HAP-1 (cell line): ENCODE measurements at places on chromosomes 2 and 18.

- no peak for DNase-seq
Measured at GRCh38 chr2:12604341-12604740, 112.4 kb upstream of the TRIB2 start.

DNA sequence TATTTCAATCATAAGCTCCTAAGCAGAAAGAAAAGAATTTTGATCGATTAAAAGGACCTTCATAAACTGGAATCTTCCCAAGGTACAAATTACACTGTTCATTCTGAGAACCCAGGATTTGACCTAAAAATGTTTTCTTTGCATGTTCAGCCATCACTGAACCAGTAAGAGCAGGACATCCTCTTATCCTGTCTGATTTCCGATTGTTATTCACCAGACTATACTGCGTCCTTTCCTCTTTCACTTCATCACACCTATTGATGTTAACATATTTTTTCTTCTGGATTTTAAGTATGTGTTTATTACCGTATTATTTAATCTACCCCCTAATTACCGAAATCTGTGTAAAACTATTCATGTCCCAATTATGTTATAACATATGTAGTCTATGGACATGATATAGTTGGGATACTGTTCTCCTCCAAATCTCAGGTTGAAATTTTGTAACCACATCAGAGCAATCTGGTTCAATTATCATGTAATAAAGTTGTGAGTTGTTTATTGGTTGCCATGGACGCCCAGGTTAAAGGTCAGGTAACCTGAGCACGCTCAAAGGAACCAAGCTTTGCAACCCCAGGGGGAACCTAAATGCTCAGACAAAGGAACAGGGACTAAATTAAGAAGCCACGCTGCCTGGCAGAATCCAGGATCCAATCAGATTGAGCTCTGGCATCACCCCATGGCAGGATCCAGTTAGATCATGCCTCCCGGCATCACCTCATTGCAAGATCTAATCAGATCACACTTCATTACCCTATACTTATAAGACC is 11.6 kb upstream of the TBC1D8 start:
- DNase-seq = peak; percentile 58

- peak; percentile 92 for DNase-seq
Measured at GRCh38 chr2:200509612-200510433, at the start of gene KCTD18. Gene KCTD18 (minus strand): TSS chr2:200510068. CDS start chr2:200507016, 3,052 bp downstream.

- no peak for DNase-seq
Measured at GRCh38 chr2:130869441-130870160, 32.9 kb downstream of the ARHGEF4 start.

- no peak for DNase-seq
Measured at GRCh38 chr2:62313449-62314227, 117.7 kb downstream of the B3GNT2 start.

- DNase-seq = no peak
Measured at GRCh38 chr2:113846429-113846828, 43.5 kb upstream of the ACTR3 start.

DNA sequence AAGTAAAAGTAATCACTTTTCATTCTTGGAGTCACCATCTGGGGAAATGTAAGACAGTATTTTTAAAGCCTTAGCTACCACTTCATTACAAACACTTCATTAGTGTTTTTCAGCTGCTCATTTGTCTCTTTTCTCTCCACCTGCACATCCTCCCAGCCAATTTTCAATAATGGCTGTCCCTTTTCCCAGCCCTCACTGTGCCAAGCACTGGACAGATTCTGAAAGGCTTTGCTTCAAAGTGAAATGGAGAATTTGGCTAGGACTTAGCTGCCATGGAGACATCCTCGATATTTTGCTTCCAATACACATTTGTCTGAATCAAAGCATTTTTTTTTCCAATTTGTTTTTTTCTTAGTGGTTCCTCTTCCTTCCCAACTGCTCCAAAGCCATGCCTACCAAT is 272.4 kb upstream of the NRXN1 start:
- DNase-seq = no peak

GRCh38 chr2:213199871-213200270 is 48.5 kb upstream of the IKZF2 start:
- DNase-seq = no peak

DNA sequence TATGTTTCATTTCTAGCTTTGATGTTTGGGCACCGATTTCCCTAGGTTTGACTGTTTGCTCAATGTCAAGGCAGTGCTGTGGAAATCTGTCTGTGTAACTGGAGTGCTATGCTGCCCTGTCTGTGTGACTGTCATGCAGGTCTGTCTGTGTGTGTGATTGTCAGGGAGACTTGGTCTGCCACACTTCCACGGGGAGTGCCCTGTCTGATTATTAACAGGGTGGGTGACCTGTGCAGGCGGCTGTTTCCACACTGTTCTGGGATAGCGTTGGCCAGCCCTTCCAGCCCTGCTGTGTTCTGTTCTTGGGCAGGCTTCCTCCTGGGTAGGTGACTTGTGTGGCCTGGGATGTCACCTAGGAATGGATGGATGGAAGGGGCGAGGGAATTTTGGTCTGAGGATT is 85.3 kb downstream of the FHOD3 start:
- no peak for DNase-seq

DNA sequence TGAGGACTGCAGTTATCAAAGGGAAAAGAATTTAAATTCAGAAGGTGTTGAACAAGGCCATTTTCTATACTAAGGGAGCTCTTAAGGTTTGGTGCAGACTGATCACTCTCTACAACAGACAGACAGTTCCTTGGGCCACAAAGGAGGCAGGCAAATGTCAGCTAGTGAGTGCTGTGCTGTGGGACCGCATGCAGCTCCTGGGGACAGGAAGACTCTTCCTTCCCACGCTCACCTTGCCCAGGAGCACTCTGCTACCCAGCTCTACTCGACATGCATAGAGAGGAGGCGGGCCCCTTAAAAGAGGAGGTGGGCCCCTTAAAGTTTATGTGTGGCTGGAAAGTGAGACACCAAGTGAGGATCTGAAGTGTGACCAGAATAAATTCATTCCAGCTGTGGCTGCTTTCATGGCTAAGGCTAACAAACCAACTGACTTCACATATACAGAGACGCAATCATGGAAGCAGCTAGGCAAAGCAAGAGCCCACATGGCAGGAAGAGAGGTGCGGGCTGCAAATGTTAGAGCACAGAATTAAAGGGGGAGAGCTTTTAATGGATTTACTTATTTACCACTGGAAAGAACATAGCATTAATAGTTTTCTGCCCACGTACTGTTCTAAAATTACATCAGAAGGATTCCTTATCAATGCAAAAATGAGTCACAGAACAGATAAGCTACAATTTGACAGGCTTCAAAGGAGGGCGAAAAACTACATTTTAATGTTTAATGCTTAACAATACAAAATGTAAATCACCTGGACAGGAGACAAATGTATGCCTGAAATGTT is 101.4 kb upstream of the RNU4ATAC start:
- DNase-seq = no peak

DNA sequence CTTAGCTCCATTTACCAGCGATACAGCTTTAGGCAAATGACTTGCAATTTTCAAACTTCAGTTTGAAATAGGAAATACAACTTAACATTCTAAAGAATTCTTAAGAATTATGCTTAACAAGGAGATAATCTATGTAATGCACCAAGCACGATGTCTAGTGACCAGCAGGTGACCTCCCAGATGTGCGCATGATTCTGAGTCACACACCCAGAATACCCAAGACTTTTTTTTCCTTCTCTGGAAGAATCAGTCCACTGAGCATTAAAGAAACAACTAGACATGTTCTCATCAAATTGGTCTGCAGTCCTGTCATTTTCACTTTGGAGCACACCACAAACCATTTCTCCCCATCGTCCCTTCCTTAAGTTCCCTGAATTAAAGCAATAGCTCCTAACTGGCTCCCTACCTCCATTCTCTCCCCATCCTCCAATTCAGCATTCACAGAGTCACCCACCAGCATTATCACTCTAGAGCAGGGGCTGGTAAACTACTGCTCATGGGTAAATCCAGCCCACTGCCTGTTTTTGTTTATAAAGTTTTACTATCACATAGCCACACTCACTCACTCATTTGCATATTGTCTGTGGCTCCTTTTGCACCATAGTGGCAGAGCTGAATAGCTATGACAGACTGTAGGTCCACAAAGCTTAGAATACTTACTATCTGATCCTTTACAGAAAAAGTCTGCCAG is 13.2 kb downstream of the EVA1A start:
- no peak for DNase-seq

DNA sequence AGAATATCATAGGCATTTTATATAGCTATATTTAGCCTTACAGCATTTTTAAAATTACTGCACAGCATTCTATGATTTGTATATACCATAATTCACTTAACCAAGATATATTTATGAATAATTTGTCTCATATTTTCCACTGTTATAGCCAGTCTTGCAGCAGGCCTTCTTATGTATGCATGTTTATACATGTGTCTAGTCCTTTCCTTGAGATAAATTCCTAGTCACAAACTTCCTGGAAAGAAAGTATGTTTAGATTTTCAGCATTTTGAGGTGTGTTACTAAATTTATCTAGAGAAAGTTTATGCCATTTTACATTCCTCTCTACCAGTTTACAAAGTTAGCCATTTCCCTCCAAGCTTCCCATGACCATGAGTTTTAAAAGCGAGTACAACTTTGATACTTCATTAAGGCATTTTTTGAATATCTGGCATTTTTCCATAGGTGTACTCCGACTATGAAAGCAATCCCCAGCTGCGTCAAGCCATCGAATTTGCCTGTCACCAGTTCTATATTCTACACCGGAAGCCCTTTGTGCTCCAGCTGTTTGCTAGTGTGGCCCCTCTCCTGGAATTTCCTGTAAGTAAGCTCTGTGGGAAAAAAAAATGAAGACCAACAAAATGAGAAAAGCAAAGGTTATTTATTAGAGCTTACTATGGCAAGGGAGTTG is 59.4 kb upstream of the RPE start:
- DNase-seq = no peak

DNA sequence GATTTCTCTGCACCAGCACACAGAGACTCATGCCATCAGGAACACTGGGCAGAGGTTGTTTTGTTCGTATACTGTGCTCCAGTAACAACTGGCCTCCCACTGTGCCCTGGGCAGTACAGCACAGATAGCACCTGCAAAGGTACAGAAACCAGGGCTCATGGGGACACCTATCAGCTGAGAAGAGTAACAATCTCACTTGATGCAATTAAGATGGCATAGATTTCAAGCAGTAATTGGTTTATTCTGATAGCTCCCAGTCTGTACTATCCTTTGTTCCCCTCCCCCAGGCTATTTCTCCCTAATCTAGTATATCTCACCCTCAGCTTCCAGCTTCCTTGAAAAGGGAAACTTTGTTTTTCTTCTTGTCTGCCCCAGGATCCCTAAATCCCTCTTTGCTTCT is 343.9 kb upstream of the MMADHC start:
- DNase-seq = no peak

DNA sequence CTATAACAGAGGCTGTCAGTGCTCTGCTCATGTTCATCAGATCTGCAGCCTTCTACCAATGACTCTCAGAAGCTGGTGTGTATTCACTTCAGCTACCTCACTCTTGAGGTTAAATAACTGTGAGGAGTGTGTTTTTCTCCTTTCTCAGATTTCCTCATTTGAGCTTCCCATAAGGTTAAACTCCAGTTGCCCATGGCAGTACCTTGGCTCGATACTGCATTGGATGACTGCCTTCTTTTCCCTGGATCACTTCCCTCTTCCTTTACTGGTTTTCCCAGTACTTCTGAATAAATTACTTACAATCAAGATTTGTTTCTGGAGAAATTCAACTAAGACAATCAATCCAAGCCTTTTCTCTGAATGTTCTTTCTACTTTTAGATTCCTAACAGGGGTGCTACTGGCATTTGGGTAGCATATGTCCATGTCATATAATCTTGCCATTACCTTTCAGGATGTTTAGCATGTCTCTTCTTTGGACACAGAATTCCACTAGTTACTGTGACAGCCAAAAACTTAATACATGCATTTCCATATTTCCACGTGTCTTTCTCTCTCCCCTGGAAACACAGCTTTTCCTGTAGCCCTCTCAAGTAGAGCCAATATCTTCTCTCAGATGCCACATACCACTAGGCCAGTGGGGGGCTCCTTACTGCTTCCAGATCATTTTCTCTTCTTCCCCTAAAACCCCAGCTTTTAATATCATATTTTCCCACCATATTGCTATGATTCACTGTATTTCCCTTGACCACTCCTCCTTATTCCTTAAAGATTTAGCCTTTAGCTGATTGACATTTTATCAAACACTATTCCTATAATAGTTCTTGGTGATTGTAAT is 15.0 kb upstream of the SPOPL start:
- no peak for DNase-seq

- no peak for DNase-seq
Measured at GRCh38 chr2:166634706-166635105, 140.7 kb upstream of the SCN7A start.

DNA sequence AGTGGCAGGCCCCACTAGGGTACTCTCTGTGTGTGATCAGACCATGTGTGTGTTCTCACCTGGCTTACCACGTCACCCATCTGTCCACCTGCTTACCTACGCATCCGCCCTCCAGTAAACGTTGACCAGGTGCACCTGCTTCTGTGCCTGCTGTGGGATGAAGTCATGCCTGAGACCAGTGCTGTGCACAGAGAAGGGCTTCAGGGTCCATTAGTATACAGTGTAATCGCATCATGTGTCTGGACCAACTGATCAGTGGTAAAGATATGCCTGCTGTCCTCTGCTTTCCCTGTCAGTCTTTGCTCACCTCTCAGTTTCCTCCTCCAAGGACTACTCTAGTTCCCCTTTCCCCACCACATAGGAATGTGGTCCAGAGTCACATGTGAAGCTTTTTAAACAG is 109.3 kb downstream of the FHOD3 start:
- no peak for DNase-seq

GRCh38 chr18:69945220-69946114 is 2.2 kb downstream of the CD226 start:
- no peak for DNase-seq

DNA sequence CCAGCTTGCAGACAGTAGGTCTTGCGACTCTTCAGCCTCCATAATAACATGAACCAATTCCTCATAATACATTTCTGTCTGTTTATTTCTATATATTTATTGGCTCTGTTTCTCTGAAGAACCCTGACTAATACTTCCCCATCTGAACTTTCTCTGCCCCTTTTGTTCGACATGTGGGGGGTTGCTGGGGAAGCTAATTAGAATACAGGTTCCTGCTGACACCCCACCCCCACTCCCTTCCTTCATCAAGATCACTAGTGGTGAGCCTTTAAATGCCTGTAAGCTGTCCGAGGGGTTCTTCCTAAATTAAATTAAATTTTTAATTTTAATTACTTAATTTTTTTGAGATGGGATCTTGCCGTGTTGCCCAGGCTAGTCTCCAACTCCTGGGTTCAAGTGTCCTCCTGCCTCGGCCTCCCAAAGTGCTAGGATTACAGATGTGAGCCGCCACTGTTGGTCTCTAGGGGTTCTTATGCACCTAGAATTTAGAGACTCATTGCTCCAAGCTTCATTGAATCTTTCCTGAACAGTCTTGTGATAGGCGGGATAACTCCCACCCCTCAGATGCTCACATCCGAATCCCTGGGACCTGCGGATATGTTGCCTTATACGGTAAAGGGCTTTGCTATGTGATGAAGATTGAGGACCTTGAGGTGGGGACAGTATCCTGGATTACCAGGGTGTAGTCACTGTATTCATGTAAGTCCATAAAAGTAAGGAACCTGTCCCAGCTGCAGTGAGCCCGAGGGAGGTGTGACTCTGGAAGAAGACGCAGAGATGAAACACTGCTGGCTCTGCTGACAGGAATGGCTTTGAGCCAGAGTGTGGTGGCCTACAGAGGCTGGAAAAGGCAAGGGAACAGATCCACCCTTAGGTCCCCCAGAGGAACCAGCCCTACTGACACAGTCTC is 26.2 kb downstream of the HPCAL1 start:
- no peak for DNase-seq
